ENCODE measurements at places on chromosomes 4 and X.

DNA sequence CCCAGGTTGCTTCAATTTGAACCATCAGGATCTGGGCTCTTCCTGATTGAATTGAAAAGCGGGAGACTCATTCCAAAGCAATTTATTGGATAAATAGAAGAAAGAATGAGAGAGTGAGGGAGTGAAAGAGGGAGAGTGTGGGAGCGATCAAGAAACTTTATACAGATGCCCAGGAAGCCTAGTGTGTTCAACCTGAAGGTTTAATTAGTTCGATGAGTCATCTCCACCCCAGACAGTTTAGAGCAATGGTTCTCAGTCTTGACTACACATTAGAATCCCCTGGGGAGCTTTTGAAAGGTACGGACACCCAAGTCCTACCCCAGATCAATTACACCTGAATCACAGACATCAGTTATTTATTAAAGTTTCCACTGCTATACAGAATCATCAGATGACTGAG is 61.5 kb downstream of the GEMIN8 start:
- DNase-seq, result no peak

- no peak for DNase-seq
Measured at GRCh38 chrX:74420196-74421035, 877 bp upstream of the SLC16A2 start.

DNA sequence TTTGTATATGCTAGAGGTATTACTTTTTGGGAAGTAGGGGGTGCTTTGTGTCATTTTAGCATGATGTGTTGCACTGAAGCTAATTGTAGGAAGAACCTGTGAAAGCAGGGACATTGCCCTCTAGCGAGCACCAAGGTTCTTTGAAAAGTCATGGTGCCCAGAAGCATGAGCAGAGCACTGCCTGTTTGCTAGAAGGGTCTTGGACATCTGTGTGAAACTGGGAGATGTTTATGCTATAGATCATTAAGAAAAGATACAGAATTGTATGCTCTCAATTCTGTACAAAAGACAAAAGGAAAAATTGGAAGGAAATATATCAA is 14.7 kb downstream of the GRPR start:
- peak; percentile 36 for DNase-seq

DNA sequence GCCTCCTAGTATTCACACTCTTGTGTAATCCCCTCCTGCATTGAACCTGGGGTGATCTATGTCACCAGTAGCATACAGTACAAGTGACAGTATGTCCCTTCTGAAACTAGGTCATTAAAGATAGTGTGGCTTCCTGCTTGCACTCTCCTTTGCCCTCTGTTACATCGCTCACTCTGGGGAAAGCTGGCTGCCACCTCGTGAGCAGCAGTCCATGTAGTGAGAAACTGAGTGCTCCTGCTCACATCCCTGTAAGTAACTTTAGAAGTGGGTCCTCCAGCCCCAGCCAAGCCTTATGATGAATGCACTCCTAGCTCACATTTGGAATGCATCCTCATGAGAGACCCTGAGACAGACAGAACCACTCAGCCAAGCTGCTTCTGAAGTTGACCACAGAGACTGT is 89.8 kb upstream of the TNIP3 start:
- DNase-seq, result no peak

DNA sequence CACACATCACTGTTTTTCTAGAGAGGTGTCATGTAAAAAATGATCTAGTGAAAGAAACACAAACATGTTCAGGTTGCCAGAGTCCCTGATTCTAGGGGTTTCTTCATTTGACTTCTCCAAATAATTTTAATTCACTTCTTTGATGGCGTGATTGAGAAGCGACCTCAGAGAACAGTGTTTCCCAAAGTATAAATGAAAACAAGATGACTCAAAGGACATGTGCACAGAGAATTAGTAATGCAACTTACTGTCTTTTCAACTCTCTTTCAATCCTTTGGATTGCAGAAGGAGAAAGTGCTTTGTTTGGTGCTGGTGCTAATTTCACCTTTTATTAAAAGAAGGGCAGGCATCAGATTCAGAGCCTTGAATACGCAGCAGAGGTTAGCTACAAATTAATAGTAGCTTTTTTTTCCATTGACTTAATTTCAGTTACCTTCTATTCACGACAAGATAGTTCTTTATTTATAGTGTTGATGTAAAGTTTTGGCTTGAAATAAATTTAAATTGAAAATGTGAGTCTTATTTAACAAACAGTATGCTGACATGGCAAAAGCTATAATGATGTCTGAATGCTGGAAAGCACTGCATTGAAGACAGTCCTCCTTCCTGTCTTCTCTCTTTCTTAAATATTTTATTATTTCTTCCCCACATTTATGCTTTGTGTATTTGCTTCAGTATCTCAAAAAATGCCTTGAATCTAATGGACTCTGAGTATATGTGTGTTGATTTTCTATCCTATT is 85.1 kb downstream of the SLC10A7 start:
- DNase-seq, result no peak

- DNase-seq, result no peak
Measured at GRCh38 chrX:150032742-150033141, 94.5 kb upstream of the EOLA2 start.

- no peak for DNase-seq
Measured at GRCh38 chr4:98685225-98686042, 27.0 kb upstream of the TSPAN5 start.

DNA sequence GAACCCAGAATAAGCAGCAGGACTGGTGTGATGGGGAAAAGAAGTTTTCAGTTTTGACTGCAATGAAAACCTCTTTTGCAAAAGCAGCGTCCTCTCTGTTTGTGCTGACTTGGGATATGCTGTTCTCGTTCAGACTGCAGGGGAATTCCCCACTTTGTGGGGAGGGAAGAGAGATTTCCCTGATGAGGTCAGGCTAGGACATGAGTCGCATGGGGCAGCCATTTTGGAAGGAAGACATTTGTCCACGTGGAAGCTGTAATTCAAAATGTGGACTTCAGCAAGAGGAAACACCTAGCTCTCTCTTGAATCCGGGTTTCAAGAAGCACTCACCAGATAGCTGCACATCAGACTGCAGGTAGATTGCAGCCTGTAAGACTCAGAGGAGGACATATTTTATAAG is 39.3 kb downstream of the ING2 start:
- no peak for DNase-seq

DNA sequence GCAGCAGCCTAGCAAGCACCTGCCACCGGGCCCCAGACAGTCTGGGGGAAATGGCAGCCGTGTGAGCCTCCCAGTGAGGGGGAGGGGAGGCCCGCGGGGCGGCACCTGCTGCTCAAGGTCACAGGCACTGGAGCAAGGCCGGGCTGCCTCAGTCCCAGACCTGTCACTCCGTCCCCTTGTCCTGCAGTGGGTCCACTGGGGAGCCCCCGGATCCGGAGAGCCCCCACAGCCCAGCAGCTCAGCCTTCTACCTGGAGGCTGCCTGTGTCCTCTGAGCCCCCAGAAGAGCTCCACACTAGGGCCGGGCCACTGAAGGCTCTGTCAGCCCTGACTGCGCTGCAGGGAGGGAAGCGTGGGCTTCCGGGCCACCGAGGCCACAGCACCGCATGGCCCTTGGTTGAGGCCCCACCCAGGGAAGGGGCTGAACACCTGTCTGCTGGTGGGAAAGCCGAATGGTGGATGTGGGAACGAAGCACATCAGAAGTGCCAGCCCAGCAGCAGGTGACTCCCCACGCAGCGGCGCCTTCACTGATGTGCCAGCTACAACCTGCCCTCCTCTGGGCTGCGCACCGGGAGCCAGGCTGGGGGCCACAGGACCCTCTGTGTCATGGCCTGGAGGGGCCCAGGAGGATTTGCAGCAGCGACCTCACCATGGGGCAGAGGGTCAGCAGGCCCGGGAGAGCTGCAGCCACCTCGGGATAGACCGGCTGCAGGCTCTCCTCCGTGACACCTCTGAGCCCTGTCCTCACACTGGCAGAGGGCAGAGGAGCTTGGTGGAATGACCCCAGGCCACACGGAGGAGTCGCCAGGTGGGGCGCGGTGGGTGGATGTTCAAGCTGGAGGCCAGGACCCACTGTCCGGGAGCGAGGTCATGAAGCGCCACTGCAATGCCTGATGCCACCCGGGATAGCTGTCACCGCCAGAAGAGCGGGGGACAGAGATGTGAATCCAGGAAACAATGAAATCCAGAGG is 35.0 kb upstream of the MXD4 start:
- no peak for DNase-seq

DNA sequence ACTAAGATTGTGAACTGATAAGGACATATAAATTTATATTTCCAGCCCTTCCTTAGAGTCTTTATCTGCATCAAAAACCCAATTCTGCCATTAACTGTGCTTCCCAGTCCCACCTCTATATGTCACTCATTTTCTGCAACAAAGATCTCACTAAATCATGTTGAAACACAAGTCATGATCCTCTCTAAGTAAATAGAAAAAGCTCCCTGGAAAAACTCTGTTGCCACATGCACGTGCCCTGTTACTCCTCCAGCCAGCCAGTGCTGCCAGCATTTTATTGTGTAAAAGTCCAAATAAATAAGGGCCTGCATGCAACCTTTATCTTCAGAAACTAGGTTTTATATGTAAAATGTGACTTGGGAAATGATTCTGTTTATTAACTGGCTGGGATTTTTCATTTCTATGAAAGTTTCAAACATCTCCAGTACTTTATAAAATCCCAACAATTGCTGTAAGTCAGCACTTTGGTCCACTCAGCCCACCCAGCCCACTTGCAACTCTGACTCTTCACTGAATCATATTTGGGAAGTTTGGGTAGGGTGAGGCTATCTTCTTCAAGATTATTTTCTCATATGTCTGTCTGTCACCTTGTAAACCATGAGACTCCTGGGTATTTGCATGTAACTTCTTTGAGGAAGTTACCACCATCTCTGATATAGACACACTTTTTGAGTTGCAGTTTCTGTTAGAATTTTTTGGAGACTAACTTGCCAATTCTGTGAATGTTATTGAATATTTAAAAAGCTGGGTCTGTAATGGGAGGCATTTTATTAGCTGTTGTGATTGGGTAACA is 40.0 kb upstream of the SMARCA5 start:
- DNase-seq, result no peak

DNA sequence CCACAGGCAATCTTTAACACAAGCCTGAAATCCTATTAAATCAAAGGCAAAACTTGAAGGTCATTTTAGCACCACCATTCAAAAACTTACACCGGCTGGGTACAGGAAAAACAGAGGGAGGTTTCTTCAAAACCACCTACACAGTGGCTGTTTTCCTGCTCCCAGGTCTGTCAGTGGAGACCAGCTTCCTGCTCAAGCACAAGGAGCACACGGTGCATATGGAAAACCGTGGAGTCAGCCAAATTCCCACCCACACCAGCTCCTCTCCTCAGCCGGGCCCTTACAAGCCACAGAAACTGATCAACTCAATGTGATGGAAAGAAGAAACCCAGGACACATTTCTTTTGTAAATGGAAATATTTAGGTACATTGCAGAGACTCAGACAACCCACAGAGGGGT is 14.3 kb upstream of the FAM241A start:
- DNase-seq, result no peak

- no peak for DNase-seq
Measured at GRCh38 chrX:148541584-148541940, 41.1 kb downstream of the AFF2 start.

- DNase-seq, result no peak
Measured at GRCh38 chr4:23922541-23923111, 32.8 kb upstream of the PPARGC1A start.

GRCh38 chr4:153791746-153792617 is 3.1 kb upstream of the SFRP2 start:
- no peak for DNase-seq

DNA sequence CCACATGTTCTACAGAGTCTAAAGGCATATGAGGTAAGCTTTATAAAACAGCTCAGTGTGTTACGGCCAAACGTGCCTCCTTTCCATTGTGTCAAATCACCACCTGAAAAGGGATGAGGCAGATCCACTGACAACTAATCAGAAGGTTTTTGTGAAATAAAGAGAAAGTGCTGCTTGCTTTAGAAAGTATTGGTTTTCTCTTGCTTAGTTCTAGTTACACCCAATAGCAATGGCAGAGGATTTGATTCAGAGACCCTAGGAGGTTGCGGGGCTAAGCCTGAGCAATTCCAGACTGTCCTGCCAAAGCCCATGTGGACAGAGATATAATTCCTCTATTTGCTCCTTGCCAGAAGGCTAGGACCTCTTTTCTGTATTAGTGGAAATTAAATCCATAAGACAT is 125.5 kb downstream of the SPRY1 start:
- DNase-seq, result no peak

DNA sequence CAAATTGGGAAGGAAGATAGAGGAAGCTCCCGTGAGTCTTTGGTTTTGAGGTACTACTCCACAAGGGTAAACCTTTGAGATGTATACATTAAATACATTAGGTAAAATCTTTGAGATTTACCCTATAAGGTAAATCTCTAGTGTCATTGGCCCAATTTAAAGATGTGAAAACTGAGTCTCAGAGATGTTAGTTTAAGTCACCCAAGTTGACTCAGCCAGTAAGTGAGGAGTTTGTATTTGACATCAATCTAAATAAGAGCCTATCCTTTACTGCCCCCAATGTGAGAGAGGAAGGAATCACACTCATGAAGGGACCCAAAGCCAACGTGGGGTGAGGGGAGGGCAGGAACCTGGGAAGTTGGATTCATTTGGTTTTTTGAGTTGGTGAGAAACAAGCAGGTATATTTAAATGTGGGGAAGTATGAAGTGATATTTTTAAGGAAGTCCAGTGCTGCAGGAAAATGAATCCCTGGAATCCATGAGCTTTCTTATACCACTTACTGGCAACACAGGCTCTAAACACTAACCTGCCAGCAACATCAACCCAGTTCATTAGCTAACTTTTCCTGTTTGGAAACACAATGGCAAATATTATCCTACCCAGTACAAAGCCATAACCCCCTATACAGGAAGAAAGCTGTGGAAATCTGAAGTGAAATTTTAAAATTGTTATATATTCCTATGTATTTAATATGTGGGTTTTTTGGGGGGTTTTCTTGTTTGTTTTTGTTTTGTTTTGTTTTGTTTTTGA is 55.3 kb downstream of the PALLD start:
- DNase-seq, result peak; percentile 26

GRCh38 chrX:1336948-1337779 is 579 bp downstream of the IL3RA start:
- DNase-seq, result no peak

DNA sequence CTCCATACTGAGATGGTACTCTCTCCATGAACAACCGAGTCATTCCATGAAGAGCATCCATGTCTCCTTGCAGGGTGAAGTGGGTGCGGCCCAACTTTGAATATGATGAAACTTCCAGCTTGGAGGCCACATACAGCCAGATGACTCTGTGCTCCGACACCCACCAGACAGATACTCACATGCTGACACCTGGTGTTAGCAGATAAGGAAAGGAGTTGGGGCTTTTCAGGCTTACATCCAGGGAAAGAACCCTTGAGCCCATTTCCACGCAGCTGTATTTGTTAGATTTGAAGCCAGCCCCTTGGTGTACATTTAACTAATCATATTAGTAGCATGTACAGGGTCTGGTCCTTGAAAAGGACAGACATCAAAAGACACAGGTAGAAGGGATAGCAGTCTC is 62.1 kb upstream of the PRRG3 start:
- no peak for DNase-seq

GRCh38 chr4:160142579-160142978 is 1039.7 kb downstream of the RAPGEF2 start:
- DNase-seq, result no peak

DNA sequence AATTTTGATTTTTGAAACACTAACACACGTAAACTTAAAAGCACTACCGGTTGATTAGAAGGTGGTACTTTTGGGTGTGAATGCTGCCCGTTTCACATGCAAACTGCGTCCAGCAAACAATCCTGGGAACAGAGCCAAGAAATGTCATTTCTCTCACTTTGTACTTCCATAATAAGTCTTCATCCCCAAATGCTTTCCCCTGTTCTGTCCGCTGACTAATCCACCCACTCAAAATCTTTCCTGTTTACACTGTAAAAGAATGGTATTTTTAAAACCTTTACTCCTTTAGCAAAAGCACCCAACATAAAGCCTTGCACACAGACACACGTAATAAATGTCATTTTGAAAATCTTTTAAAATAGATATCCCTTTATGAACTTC is 39.1 kb upstream of the PDLIM5 start:
- DNase-seq, result peak; percentile 37

Data from KBM-7 (cell line).